ENCODE measurements at places on chromosomes 13 and 19. TPM values are rescaled to one million over a fixed set of nuclear protein-coding genes. Genes with fewer than 3 reads are reported as not detected.

- no peak for DNase-seq
These were observed 1.3 kb upstream of the KLF5 start for GRCh38 chr13:73057284-73058063.

- no peak for DNase-seq
These were observed 137.0 kb downstream of the FLT1 start for GRCh38 chr13:28357911-28358433.

DNA sequence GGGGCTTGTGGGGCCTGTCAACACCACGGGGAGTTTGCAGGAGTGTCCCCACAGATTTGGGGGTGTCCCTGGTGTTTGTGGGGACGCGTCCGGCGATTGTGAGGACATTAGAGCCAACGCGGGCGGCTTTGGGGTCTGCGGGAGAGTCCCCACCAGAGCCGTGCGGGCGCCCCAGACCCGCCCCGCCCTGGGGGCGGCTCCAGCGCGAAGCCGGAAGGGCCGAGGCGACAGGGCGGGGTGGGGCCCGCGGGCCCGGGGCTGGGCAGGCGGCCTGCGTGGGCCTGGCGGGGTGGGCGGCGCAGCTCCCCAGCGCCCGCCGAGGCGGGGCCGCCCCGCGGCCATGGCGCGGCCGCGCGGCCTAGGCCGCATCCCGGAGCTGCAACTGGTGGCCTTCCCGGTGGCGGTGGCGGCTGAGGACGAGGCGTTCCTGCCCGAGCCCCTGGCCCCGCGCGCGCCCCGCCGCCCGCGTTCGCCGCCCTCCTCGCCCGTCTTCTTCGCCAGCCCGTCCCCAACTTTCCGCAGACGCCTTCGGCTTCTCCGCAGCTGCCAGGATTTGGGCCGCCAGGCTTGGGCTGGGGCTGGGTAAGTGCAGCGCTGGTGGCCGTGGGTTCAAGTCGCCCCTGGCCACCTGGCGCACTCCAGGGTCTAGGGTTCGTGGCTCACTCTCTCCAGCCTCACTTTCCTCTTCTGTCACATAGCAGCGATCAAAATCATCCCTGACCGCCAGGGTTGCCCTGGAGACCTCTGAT lies 10.3 kb downstream of the PDE4A start:
- DNase-seq, result peak; percentile 79

GRCh38 chr13:80486402-80486801 lies 145.5 kb upstream of the SPRY2 start:
- DNase-seq, result no peak

- no peak for DNase-seq
These were observed 8.2 kb upstream of the SIAH3 start for GRCh38 chr13:45859705-45860104.

DNA sequence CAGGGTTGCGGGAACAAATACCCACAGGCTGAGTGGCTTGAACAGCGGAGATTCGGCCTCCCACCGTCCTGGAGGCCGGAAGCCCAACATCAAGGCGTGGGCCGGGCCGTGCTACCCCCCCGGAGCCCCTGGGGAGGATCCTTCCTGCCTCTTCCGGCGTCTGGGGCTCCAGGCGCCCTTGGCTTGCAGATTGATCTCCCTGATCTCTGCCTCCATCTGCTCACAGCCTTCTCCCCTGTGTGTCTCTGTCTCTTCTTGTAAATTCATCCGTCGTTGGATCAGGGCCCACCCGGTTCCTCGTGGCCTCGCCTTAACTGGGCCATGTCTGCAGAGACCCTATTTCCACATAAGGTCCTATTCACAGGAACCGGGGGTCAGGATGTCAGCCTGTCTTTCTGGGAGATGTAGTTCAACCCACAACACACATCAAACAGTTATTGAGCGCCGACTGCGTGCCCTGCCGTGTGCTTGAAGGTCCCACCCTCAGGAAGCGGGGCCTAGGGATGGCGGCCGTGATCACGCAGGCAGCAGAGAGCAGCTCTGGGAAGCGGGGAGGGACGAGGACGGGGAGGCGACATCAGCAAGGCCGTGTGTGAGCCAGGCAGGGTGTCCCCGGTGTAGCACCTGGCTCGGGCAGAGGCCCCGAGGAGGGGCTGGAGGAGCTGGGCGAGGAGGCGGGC lies 21.3 kb downstream of the HCN2 start:
- DNase-seq, result peak; percentile 79

DNA sequence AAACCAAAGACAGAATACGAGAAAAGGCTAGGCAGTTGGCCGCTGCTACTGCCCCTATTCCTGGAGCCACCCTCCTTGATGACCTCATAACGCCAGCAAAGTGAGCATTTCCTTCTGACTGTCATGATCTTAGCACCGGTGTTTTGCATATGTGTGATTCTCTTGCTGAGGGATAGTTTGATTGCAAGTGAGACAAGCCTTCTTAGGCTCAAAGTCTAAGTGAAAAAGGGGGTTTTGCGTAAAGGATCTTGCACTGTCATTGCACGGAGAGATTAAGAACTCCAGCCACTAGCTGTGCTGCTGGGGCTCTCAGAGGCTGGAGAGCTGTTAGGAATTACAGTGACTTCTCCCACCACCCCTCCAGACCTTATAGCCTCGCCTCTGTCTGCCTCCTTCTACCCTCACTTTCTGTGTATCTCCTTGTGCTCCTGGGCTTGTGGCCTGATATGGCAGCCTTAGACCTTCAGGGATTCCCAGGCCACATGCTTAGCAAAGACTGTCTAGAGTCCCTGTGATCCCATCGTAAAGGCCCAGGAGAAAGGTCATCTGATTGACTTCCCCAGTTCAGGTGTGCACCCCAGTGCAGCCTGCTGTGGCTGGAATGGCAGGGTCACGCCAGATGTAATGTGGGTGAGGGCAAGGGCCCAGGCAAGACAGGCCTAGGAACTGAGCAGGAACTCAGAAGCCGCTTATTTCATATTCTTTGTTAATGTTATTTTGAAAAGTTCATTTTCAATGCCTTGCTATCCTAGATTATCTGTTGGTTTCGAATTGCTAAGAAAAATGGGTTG lies 12.6 kb downstream of the GPATCH1 start:
- DNase-seq, result no peak

- DNase-seq, result peak; percentile 81
These were observed 27.7 kb downstream of the MEIS3 start for GRCh38 chr19:47391510-47392223.

Gene CEACAM7
- 0.01 TPM for polyA plus RNA-seq

Data from psoas muscle (tissue), 8 donors.